ENCODE measurements at places on chromosomes 5 and 9.

GRCh38 chr5:117245130-117245529 lies 670.5 kb upstream of the SEMA6A start:
- DNase-seq: no peak

DNA sequence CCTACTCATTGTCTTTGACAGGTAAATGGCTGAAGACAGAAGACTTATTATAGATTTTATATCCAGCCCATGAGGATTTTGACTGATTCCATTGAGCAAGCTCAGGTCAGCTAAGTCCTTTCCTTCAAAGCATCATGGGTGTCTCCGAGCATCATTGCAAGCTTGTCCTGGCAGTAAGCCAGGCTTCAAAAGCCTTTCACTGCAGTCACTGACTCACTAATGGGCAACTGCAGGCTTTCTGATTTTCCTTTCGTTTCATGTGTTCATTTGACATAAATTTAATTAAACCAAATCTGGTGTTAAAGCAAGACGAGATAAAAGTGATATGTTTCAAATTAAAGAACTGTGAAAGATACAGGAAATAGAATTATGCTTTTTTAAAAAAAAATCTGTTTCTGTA lies 426.2 kb downstream of the ANXA1 start:
- DNase-seq: no peak

GRCh38 chr5:81164476-81164875 lies 68.6 kb upstream of the CKMT2 start:
- DNase-seq: no peak

- no peak for DNase-seq
Measured at GRCh38 chr9:76463211-76463610, 4.2 kb downstream of the GCNT1 start.

DNA sequence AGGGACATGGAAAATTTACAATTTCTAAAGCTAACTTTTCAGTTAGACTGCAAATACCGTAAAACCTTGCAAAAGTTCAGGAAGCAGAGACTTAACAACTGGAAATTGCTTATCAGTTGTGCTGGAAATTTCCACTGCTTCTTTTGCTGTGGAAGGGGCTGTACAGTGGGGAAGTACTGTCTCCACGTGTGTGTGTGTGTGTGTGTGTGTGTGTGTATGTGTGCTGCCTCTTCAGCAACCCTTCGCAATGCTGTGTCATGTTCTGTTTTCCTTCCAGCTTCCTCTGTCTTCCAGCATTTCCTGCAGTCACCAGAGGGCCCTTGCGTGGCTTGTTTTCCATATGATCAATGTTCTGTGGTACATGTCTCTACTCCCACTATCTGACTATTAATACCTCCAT lies 87.5 kb upstream of the RANBP3L start:
- DNase-seq: no peak

DNA sequence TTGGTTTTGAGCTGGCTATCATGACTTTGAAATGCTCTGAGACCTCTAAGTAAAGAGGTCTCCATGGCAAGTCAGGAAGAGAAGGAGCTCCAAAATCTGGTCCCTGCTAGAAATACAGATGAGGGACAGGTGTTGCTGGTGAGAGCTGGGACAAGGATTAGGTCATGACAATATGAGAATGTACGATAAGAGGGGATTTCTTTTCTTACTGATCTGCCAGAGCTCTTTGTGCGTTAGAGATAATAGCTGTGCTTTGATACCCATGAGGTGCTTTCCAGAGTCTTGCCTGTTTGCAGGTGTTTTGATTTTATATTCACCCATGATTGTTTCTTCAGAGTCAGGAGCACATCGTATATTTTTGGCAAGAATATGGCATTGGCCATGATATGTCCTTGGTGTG lies 56.5 kb downstream of the ANKRD33B start:
- DNase-seq: no peak

DNA sequence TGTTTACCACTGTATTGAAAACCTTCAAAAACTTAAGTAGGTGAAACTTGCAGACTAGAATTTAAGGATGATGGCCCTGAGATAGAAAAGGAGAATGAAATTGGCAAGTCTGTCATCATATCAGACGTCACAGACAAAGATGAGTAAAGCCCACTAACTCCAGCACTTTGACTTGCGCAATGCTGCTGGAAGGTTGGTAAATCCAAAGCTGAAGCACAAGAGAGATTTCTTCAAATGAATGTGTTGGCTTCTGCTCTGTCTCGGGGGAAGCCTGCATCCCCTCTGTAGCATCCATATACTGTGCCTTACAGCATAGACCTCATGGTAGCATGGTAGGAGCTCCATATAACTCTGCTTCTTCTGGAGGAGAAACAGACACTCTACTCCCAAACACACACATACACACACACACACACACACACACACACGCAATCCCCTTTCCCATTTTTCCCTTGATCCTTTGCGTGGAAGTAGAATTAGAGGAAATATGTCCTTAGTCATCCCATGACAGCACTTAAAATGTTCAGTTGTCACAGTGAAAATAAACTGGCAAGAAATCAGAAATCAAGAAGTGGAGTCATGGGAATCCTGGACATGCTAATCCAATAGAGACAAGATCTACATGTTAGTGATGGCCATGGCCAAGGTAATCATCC lies 241.5 kb downstream of the NR3C1 start:
- no peak for DNase-seq

- DNase-seq: peak; percentile 83
Measured at GRCh38 chr5:5494489-5495402, 72.3 kb downstream of the ICE1 start.

DNA sequence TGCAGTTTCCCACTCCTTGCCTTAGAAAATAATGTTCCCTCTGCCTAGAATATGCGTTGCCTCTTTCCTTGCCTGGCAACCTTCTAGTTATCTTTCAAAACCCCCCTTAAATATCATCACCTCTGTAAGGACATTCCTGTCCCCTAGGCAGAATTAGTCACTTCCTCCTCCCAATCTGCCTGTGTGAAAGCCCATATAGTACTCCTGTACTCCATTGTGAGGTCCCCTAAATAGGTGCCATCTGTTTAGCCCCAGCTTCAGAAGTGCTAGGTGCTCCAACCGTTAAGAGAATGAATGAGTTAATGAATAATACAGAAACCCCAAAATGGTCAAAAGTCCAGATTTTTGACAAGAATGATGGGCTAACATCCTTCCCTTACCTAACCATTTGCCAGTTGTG lies 181.4 kb downstream of the GDNF start:
- no peak for DNase-seq
